ENCODE measurements at places on chromosomes 2 and 18.

DNA sequence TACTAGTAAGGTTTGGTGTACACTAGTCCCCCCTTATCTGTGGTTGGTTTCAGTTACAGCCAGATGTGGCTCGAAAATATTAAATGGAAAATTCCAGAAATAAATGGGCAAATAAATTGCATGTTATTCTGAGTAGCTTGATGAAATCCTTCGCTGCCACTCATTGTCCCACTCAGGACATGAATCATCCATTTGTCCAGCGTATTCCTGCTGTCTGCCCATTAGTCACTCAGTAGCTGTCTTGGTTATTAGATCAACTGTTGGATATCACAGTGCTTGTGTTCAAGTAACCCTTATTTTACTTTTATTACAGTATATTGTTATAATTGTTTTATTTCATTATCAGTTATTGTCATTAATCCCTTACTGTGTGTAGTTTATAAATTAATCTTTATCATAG is 21.7 kb downstream of the ZDBF2 start:
- DNase-seq = no peak

GRCh38 chr2:46273919-46274318 is 23.3 kb upstream of the EPAS1 start:
- DNase-seq = no peak

DNA sequence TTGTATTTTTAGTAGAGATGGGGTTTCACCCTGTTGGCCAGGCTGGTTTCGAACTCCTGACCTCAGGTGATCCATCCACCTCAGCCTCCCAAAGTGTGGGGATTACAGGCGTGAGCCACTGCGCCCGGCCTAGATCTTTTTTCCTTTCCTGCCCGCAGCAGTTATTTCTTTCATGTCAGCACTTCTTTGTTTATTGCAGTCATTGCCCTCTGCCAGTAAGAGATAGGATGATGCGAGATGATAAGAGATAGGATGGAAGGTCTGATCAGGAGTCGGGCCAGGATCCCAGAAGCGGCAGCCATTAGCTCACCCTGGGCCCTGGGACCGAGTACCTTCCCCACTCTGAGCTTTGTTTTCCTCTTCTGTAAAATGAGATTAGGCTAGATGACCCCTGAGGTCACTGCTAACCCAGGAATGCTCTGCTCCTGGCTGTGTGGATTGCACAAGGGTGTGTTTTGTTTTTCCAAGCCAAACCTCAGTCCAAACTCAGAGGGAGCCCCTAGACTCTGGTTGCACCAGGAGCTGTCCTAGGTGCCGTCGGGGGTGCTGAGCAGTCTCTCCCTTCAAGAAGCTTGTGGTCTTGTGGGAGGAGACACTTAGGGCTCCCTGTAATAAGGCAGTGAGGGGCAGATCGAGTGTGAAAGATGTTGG is 63.3 kb downstream of the LPIN1 start:
- DNase-seq = no peak

DNA sequence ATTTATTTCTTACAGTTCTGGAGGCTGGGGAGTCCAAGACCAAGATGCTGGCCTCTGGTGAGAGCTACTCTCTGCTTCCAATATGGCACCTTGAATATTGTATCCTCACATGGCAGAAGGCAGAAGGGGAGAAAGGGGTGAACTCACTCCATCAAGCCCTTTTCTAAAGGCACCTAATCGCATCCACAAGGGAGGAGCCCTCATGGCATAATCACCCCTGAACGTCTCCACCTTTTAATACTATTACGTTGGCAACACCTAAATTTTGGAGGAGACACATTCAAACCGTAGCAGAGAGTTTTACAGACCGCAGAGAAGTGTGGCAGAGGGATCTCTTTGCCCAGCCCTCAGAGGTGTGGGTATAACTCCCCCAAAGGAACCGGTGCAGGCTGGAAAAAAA is 142.6 kb upstream of the BCL2L11 start:
- DNase-seq = no peak

GRCh38 chr2:160293391-160294091 is 93.5 kb upstream of the ITGB6 start:
- no peak for DNase-seq

GRCh38 chr2:70474256-70474848 is 79.3 kb downstream of the TGFA start:
- no peak for DNase-seq

- no peak for DNase-seq
Observed at GRCh38 chr2:72133721-72134407, 13.8 kb downstream of the CYP26B1 start.

DNA sequence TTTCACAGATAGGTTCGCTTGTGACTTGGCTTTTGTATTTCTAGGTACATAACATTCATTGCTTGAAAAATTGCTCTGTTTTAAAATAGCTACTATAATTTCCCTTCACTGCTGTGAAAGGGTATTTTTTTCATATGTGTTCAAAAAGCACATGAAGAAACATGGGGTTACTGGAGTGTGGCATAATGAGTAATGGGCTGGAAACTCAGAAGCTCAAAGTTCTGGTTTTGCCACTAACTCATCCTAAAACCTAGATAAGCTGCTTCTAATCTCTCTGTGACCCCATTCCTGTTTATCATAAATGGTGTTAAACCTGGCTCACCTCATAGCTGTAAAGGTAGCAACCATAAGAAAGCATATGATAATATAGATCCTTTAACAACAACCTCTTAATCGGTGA is 319.3 kb downstream of the PTPRM start:
- DNase-seq = no peak

DNA sequence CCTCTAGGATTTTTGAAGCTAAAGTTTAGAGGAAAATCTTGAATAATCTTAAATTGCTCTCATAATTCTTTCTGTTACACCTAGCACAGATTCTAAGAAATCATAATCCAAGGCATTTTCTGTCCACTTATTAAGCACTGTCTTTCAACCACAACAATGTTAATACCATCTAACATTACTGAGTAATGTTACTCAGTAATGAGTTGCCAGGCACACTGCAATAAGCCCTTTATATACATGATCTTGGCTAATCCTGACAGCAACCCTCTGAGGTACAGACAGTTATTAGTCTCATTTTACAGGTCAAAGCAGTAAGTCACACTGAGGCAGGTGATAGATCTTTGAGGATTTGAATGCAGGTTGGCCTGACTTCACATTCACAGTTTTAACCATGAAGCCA is 291.9 kb downstream of the ALK start:
- DNase-seq = no peak

DNA sequence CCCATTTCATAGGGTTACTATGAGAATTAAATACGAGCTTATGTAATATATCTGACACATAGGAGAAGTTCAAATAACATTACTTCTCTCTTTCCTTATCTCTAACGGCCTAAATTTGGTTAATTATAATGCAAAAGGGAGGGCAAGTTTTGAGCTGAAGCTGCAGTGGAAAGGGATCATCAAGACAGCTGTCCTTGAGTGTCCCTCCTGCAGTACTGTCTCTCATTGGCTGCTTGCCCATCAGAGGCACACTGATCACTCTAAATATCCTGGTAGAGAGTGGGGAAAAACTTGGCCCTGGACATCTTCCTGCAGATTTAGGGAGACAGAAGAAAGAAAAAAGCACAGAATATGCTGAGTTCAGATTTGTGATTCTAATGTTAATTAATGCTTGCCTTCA is 186.0 kb downstream of the CAMKMT start:
- no peak for DNase-seq

GRCh38 chr18:3246635-3247239 is 864 bp upstream of the MYL12A start:
- no peak for DNase-seq

GRCh38 chr2:177572236-177572671 is 179.7 kb downstream of the AGPS start:
- no peak for DNase-seq

GRCh38 chr2:65608466-65608865 is 176.1 kb upstream of the SPRED2 start:
- DNase-seq = no peak

GRCh38 chr18:26479681-26480079 is 68.7 kb downstream of the KCTD1 start:
- DNase-seq = no peak

- no peak for DNase-seq
Observed at GRCh38 chr2:165427686-165428085, 41.8 kb upstream of the CSRNP3 start.

GRCh38 chr2:195038153-195038552 is 618.9 kb upstream of the SLC39A10 start:
- DNase-seq = no peak

DNA sequence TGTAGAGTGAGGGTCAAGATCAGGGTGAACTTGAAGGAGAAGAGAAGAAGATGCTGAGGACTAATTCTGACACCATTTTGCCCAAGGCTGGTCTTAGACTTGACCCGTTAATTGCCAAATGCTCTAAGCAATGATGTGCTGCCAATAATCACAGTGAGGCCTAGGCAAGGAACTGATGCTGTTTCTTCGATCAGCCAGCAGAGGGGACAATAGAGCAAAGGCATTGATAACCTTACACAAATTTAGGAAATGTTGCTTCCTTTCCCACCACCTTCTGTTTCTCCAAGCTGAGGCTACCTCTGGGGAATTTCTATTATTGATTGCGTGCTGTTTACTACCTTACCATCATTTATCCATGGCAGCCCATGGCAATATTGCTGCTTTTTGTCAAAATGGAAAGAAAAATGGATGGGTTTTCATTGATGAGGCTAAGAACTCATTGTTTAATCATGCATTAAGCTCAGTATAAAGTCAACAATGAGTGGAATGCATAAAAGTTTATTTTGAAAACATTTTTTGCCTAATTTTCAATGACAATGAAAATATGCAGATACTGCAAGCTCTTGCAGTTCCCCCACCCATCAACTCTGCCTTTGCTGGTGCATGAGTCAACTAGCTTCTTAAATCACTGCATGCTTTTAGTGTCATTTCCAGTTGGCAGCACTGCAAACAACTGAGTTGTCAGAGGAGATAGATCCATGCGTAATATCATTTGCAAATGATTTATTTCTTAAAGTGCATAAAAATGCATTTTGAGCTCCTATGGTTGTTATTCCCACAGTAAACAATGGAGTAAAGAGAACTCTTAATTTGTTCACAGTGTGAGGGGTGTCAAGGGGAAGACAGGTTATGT is 116.4 kb upstream of the NYAP2 start:
- no peak for DNase-seq

- no peak for DNase-seq
Observed at GRCh38 chr2:169131587-169132512, 62.5 kb downstream of the DHRS9 start.

DNA sequence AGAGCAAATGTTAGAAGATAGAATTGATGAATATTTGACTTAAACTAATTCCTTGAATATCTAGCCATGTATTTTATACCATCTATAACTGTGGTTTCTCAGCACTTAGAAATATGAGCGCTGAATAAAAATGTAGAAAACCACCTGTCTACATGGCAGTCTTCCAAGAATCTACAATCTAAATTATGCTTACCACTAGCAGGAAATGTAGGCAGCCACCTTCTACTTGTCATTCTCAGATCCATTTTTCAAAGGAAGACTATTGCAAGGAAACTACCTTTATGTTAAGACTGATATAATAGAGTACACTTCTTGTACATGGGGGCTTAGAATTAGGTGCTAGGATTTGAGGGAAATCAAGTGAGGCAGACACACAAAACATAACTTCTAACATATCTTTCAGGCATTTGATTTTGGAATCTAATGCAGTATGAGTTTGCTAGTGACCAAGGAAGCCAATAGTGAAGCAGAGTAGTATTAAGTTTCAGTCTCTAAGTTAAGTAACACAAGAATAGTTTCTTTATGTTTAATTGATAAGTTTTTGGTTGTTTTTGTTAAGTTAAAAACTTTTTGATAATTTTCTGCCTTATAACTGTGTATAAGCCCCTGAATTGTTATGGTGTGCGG is 175.9 kb upstream of the ITGA4 start:
- no peak for DNase-seq

DNA sequence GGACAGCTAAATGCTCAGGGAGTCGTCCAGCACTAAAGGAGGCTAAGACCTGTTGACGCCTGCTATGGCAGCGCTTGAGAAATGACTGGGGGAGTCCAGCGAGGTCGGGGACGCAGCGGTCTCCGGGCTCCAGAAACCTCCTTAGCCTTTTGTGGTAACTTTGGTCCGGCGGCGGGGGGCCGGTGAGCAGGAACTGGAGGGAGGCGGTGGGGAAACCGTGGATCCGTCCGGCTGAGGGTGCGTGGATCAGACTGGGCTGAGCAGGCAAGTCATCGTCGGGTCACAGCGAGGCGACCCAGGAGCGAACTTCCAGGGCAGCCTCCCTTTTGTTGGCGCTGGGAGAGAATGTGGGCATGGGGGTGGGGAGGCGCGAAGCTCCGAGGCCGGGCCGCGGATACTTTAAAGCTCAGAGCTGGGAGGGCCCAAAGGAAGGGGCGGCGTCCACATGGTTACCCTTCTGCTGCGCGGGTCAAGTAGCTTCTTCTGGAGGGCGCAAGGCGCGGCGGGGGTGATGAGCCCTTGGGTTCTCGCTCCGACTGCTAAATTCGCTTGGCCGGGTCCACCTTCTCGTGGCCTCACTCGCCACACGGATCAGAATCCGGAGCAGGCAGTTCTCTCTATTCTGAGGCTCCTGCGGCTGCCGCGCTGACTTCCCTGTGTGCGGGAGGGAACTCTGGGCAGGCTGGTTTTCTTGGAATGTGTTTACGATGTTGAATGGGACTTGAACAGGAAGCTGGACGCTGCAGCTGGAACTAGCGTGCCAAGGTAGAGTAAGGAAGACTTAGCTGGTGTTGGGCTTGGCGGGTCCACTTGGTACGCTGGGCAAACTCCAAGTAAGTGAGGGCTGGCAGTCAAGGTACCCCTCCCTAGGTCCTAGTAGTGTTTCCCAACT is 920 bp downstream of the GULP1 start:
- no peak for DNase-seq

DNA sequence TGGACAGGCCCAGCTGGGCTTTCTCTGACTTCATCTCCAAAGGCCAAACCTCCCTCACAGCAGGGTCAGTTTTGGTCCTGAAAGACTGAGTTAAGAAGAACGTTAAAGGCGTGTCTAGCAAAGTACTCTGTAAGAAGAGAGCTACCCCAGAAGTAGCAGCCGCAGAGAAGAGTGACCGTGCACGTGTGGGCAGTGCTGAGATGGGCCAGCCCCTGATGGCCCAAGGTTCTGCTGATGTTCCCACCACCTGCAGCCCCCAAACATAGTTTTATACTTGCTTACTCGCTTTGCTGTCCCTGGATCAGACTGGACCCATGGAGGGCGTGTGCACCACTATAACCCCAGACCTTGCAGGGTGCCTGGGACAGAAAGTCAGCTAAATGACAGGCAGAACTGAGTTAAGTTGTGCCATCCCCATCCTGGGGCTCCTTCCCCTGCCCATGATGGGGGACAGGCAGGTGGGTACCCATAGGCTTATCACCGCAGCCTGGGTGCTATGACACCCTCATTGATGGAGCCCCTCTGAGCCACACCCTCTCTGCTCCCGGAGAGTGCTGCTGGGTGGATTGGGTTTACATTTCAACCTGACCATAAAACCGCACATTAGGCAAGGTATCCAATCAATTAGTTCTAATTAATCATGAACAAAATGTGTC is 367.3 kb upstream of the HS6ST1 start:
- no peak for DNase-seq

All from activated T-cell treated with anti-CD3 and anti-CD28 coated beads, Interleukin-2, amount 50 U/mL, for 4 hours (primary cell).